CD14-positive monocyte (primary cell): ENCODE measurements at places on chromosomes 16 and 17.

DNA sequence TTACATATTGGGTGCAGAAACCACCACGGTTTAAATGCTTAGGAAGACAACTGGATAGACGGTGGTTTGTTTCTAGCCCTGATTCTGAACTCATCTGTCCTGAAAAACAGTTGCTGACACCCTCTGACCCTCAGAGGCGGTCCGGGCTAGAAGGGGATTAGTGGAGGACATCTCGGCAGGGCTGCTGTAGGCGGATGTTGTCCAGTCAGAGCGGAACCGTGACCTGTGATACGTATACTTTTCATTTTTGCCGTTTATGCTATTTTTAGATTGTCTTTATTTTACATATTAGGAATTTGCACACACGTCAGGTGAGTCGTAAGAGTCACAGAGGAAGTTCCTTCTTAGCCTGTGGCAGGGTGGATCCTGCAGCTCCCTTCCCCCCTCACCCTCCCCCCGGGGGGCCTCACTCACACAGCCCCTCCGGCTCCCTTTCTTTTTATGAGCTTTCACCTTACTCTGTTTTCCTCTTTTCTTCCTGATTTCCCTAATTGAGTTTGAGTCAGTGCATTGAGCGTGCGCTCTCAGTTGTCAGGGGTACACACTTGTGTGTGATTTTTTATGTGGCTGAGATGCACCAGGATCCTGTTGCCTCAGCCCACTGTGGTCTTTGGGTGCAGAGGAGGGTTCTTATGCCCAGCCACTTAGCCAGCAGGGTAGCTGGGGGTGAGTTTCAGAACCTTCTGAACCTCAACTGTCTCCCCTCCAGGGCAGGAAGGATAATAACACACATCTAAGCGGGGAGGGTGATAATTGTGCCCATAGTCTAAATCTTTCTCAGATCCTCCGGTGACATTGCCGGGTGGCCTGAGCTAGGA, 211.1 kb upstream of the CHMP6 start:
- peak; percentile 51 for DNase-seq

GRCh38 chr17:74478420-74479100, 12.1 kb downstream of the CD300A start:
- peak; percentile 80 for DNase-seq

GRCh38 chr17:69287168-69287567, 39.8 kb downstream of the ABCA5 start:
- DNase-seq = no peak

- no peak for DNase-seq
These were observed 98.6 kb upstream of the EEF2KMT start for GRCh38 chr16:5196204-5196603.

DNA sequence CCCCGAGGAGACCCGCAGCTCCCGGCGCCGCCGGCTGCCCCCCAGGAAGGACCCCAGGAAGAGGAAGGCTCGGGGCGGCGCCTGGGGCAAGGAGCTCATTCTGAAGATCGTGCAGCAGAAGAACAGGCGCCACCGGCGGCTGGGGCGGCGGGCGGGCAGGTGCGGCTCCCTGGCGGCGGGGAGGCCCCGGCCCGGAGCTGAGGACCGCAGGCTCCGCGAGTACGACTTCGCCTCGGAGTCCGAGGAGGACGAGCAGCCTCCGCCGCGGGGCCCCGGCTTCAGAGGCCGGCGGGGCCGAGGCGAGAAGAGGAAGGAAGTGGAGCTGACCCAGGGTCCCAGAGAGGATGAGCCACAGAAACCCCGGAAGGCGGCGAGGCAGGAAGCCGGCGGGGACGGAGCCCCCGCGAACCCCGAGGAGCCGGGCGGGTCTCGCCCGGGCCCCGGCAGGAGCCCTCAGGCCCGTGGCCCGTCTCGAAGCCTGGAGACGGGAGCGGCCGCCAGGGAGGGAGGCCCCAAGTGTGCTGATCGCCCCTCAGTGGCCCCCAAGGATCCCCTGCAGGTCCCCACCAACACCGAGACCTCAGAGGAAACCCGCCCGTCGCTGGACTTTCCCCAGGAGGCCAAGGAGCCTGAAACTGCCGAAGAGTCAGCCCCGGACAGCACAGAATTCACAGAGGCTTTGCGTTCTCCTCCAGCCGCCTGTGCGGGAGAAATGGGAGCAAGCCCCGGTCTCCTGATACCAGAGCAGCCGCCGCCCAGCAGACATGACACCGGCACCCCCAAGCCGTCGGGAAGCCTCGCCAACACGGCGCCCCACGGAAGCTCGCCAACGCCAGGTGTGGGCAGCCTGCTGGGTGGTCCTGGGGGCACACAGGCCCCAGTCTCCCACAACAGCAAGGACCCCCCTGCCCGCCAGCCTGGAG, 22.3 kb upstream of the ZFPM1 start:
- DNase-seq = peak; percentile 63

GRCh38 chr16:47008174-47008573, 34.7 kb upstream of the DNAJA2 start:
- DNase-seq = no peak

DNA sequence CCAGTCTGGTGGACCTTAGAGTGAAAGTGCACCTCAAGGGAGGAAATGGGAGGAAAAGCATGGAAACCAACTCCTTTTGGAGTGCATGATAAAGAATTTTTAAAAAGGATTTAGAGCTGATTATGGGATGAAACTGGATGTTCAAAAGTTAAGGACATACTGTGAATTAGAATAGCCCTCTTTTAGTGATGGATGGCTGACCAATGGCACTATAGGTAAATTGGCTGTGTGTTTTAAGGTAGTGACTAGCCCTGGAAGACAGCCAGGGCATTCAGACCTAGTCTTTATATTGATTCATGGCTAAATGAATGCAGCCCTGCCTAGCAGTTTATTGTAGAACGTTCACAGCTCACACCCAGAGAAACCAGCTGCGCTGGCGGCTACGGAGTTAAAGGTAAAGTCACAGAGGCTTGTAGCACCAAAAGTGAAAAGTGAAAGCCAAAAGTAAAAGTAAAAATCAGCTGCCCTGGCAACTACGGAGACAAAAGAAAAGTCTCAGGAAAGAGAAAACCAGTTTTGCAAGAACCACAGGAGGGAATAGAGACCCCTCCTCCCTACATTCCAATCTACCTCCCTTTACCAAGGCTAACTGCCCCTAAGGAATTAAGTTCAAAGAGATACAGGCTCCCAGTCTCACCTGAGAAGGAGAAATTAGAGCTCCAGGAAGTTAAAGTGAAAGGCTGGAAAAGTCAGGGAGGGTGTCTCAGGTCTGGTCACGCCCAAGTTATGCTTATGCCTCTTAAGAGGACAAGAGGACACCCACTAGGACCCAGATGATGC, 21.8 kb downstream of the ACSM1 start:
- DNase-seq = no peak

GRCh38 chr17:2898255-2898926, 102.2 kb downstream of the RAP1GAP2 start:
- DNase-seq = no peak

DNA sequence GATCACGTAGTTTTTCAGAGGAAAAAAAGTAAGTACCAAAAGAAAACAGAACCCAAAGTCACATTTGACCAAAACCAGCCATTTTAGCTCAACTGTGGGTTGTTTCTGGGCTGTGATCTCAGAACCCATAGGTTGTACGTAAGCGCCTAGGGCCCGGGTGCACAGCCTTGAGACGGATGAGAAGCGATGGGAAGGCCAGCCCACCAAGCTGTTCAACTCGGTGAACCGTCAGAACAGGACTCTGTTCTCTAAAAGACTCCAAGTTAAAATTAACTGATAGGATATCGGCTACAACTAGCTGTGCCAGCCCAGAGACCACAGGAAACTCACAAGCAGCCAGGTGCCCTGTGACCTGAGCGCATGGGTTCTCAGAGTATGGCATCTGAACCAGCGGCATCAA, 28.3 kb downstream of the USP22 start:
- DNase-seq = no peak

GRCh38 chr16:82113741-82114140, 56.3 kb downstream of the MPHOSPH6 start:
- no peak for DNase-seq

GRCh38 chr17:74252211-74252610, 21.8 kb upstream of the DNAI2 start:
- no peak for DNase-seq

- no peak for DNase-seq
These were observed 108.1 kb downstream of the SNX11 start for GRCh38 chr17:48215583-48216139.

DNA sequence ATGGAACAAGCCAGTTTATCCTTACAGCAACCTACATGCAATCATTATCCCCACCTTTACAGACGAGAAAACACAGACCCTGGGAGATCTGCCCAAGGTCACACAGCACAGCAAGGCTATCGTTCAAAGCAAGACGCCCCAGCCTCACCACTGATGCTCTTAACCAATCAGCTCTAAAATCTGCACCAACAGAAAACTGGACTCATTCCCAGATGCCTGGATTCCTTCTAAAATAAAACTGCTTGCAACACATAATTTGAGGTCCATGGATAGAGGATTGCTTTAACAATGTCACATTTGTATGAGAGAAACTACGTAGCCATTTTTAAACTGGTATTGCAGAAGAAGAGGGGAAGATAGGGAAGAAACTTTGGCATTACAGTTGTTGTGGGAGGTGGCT, 6.8 kb downstream of the COTL1 start:
- no peak for DNase-seq

GRCh38 chr16:11495066-11495407, 91.7 kb downstream of the LITAF start:
- DNase-seq = no peak

GRCh38 chr17:17300624-17301568, 2.3 kb upstream of the NT5M start:
- DNase-seq = peak; percentile 45

DNA sequence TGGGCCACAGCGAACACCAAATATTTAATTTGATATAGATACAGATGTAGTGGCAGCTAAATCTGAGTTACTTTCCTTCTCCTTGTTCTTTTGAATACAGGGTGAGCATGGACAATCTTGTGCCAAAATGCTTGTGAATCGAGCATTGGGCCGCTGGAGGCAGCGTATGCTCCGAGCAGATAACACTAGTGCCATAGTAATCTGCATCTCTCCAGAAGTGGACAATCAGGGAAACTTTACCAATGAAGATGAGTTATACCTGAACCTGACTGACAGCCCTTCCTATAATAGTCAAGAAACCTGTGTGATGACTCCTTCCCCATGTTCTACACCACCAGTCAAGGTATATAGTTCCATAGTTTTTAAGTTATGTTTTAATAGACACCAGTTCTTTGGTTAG, 21.2 kb upstream of the BCAS3 start:
- no peak for DNase-seq

GRCh38 chr16:19595043-19595767, 39.7 kb downstream of the VPS35L start:
- DNase-seq = no peak

DNA sequence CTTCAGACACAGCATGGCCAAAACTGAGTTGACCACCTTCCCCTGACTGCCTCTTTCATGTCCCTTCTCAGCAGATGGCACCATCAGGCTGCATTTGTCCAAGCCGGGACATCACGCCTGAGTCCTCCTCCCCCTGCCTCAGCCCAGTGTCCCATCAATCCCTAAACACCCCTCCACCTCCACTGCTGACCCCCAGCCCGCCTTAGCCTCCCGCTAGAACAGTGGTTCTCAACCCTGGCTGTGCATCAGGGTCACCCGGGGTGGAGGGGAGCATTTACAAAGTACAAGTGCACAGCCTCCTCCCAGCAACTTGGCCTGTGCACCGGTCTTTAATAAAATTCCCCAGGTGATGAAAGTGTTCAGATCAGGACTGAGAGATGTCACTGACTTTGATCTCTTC, 4.0 kb downstream of the C16orf82 start:
- no peak for DNase-seq

- no peak for DNase-seq
These were observed 22.8 kb downstream of the SLC43A2 start for GRCh38 chr17:1605681-1606351.

DNA sequence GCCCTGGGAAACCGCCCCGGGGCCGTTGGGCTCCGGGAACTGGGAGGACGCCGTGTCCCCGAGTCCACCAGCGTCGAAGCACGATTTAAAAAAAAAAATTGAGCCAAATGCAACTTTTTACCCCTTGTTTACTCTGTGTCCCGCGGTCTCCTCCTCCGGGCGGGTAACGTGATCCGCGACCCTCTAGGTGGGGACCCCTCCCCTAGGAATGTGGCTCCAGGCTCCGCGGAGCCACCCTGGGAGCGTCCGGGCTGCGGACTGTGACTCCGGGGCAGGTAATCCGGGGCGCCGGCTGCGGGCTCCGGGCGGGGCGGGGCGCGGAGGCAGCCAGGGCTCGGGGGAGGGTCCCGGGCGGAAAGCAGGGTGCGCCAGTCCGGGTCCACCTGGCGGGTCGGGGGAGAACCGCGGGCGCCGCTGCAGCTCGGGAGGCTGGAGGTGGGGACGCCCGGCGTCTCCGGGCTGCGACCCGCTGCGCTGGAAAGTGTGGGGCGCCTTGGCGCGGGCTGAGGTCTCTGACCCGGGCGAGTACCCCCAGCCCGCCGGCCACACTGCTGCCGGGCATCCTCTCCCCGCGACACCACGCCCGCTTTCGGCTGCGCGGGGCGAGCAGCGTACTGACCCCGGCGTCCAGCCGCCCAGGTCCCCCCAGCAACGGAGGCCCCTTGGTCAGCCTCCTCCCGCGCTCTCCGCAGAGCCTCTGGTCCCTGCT, 852 bp upstream of the HELZ start:
- no peak for DNase-seq

DNA sequence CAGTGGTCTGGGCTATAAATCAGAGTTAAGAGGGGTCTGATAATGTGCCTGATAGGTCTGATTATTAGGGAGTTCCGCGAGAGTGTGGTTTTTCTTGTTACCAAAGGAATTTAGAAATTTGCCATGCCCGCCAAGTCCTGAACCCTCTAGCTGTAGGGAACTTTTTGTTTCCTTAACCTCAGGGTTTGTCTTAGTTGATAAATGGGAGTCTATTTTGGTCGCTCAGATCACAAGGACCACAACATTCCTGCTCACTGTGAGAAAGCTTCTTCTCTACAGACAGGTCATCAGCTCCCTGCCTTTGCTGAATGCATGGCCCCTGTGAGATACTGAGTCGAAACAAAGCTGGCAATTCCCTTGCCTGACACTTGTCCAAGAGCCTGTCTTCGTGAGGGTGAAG, 497.8 kb downstream of the HS3ST4 start:
- no peak for DNase-seq

DNA sequence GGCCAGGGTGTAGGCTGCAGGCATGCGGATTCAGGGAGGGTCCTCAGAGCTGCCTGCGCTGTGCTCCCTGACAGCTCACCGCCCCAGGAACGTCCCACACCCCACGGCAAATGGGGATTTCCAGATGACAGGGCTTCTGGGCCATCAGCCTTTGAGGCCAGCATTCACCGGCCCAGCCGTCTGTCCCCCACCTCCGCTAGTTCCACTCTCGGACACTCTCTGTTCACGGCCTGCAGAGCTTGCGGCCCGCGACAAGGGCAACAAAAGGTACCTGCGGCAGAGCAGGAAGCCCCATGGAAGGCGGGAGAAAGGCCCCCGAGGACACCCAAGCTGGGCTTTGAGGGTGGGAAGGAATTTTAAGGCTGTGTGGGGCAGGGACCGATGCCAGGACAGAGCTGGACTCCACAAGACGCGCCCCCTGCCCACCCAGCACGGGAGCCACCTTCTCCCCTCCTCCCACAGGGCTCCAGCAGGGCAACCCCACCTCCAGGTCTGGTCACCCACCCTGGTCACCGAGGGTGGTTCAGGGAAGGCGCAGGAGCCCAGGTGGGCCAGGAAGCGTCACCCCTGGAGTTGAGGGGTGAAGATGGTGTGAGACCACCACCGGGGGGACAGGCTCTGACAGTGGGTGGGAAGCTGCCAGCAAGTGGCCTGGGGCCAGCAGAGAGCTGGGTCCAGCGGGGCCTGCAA, 5.6 kb upstream of the CYBA start:
- no peak for DNase-seq

- peak; percentile 60 for DNase-seq
These were observed 11.2 kb downstream of the MRPL27 start for GRCh38 chr17:50361561-50362480.
